Esophagus mucosa (tissue), 1 donor: ENCODE measurements at places on chromosomes 1 and 21. TPM values are rescaled to one million over a fixed set of nuclear protein-coding genes. Genes with fewer than 3 reads are reported as not detected.

DNA sequence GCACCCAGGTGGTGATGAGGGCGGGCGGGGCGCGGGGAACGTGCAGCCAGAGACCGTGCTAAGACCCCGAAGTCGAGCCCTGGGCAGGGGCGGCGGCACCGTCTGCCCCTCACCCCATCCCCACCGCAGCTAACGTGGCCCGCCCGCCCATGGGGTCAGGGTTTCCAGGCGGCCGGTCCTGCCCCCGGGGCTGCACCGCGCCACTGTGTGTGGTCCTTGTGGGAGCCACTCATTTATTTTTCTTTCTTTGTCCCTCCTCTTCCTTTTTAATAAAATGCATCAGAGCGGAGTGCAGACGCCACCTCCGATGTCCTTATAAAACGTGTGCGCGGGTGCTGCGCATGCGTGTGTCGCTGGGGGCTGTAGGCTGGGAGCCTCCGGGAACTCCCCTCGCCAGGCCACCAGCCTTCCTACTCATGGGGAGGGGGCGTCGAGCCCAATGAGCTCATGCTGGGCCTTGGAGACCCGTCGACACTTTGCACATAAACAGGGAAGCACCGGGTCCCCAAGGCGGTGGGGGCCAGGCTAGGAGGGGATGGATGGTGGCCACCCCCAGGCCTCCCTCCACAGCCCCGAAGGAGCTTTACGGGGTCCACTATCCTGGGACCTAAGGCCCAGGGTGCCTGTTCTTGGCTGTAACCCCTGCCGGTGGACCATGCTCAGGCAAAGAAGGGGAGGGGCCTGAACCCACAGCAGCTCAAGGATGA is 59.9 kb downstream of the WNT9A start:
- ATAC-seq = no peak

GRCh38 chr1:2391931-2392509 is 379 bp downstream of the RER1 start:
- ATAC-seq = peak; percentile 28

GRCh38 chr21:31514598-31514997 is 144.9 kb upstream of the SOD1 start:
- peak; percentile 35 for ATAC-seq

- ATAC-seq = no peak
Measured at GRCh38 chr1:7177438-7178146, 392.3 kb downstream of the CAMTA1 start.

DNA sequence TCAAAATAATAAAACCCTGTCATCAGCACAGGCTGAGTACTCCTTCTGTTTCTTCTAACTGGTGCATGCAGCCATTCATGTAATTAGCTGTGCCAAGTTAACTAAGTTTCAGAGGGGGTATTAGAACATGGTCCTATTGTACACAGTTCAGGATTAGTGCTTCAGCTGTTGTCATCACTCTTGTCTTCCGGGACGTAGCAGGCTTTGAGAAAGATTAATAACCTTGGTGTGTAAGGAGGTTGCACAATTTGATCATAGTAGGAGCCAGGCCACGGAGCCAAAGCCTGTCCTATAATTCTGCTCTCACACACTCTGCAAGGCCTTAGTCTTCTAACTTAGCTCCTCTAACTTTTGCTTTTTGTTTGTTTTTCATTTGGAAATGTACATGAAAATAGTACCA is 44.7 kb downstream of the PTGFRN start:
- ATAC-seq = peak; percentile 97

GRCh38 chr1:38547321-38547720 is 312.3 kb downstream of the RRAGC start:
- no peak for ATAC-seq

DNA sequence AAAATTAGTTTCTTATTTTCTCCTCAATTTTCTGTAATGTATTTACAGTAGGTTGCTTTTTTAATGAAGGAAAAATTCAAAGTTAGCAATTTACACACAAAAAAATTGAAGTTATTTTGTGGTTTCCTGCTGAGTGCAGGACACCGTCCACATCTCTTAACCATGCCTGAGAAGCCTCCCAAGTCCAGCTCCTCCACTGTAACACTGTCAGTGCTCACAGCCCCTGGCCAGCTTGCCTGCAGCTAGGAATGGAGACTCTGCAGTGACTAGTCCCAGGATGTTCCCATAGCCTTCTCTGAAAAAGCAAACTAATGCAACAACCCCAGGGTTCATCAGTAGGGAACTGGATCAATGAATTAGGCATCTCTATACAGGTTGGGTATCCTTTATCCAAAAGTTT is 3.5 kb downstream of the A3GALT2 start:
- no peak for ATAC-seq

GRCh38 chr1:184615301-184615700 is 139.4 kb downstream of the EDEM3 start:
- no peak for ATAC-seq

GRCh38 chr1:236699366-236699765 is 13.1 kb downstream of the ACTN2 start:
- no peak for ATAC-seq

GRCh38 chr1:9494936-9495758 is 44.1 kb upstream of the SLC25A33 start:
- peak; percentile 60 for ATAC-seq

GRCh38 chr1:18410407-18410806 is 70.3 kb upstream of the KLHDC7A start:
- ATAC-seq = no peak

- peak; percentile 34 for ATAC-seq
Measured at GRCh38 chr1:145997016-145997717, 788 bp upstream of the TXNIP start.

- ATAC-seq = no peak
Measured at GRCh38 chr21:46299167-46299566, 13.0 kb downstream of the YBEY start.

DNA sequence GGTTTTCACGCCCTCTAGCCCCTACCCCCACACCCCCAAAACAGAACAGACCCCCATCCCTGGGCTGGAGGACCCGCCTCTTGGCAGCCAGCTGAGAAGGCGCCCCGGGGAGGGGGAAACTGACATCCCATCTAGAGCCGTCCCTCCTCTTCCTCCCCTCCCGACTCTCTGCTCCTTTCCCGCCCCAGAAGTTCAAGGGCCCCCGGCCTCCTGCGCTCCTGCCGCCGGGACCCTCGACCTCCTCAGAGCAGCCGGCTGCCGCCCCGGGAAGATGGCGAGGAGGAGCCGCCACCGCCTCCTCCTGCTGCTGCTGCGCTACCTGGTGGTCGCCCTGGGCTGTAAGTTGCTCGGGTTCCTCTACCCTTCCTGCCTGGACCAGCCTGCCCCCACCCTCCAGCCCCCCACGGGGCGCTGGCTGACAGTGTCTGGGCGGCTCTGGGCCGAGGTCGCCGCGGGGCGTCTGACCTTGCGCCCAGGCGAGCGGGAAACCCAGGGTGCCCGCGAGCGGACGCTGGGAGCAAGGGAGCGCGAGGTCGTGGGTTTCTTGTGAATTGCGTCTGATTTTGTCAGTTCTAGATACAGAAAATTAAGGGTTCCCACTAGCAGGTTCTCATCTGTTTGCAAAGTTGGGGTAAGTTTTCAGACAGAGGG is 618 bp downstream of the JAM2 start:
- ATAC-seq = peak; percentile 58

GRCh38 chr1:197521118-197521739 is 253.2 kb downstream of the CRB1 start:
- no peak for ATAC-seq

GRCh38 chr1:181028196-181028595 is 5.5 kb upstream of the STX6 start:
- no peak for ATAC-seq

DNA sequence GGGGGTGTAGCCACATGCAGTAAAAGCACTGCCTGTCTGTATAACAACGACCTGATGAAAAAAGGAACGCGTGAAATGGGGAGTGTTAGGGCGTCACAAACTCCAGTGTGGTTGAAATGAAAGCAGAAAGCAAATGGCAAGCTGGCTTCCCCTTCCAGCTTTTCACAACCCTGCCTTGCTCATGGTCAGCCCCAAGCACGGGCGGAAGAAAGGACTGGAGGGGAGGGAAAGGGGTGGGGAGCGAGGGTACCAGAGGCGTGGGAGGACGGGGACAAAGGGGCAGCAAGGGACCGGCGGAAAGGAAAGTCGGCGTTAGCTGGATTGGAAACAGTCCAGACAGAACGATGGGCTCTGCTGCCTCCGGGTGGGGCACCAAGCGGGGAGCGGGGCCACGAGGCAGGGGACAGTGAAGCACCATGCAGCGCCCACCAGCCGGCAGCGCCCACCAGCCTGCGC is 9.6 kb downstream of the VPS26C start:
- ATAC-seq = peak; percentile 57

GRCh38 chr1:180144659-180145357 is 9.9 kb upstream of the QSOX1 start:
- ATAC-seq = peak; percentile 8

- no peak for ATAC-seq
Measured at GRCh38 chr1:184322253-184322652, 64.6 kb upstream of the C1orf21 start.

DNA sequence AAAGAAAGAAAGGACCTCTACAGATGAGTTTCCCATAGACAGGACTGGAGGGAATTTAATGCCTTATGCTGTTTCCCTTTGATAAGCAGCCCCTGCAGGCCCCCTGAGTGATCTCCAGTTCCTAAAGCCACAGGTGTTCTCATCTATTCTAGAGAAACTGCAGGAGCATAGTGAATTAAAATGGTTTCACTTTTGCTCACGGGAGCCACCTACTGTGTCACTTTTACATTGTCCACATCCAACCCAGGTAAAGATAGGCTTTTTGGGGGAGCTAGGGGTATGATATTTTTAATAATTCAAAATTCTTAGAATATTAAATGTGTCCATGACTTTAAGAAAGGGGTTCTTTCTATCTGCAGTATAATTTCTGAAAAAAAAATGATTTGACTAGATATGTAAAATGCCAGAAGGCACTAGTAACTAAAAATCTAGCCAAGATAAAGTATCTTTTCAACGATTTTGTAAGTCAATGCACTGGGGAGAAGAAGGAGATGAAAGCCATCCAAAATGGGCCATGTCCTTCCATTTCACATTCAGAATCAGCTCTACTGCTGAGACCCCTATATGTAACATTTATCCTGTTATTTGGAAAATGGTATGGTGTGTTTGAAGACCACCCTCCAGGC is 267.3 kb upstream of the DUSP10 start:
- peak; percentile 49 for ATAC-seq

GRCh38 chr1:198291036-198291435 is 134.2 kb downstream of the NEK7 start:
- no peak for ATAC-seq

DNA sequence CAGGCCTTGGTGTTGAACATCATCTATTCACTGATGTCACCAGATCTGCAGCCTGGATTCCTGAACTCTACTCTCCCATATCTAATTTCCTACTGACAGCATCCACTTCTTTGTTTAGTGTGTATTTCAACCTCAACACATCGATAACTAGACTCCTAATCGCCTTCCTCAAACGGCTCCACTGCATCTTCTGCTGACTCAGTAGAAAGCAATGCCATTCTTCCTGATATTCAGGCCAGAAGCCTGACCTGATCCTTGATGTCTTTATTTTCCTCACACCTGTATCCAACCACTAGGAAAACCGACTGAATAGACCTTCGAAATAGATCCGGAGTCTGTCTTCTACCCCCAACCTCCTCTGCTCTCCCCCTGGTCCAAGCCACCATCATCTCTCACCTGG is 466.9 kb downstream of the PCP4 start:
- no peak for ATAC-seq

DNA sequence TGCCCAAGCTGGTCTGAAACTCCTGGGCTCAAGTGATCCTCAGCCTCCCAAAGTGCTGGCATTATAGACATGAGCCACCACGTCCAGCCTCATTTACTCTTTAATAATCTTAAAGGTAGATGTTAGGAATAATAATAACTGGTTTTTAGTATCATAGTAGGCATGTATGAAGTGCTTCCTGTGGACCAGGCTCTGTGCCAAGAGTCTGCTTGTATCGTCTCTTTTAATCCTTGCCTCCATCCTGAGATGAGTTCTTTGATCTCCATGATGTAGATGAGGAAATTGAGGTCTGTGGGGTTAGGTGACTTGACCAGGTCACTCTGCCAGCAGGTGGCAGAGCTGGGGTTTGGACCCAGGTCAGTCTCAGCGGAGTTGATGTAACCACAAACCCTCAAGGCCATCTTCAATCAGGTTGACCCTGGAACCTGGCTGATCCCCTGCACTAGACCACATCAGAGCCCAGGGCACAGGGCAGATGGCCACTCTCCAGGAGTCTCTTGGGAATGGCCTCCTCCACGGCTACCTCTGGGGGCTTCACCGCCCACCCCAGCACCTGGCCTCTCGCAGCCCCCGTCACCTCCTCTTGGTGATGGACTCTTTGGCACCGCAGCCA is 11.3 kb downstream of the EFHD2 start:
- no peak for ATAC-seq

GRCh38 chr1:7646981-7647901 is 123.9 kb upstream of the VAMP3 start:
- peak; percentile 42 for ATAC-seq

- no peak for ATAC-seq
Measured at GRCh38 chr1:17739050-17739449, 16.1 kb upstream of the ACTL8 start.

DNA sequence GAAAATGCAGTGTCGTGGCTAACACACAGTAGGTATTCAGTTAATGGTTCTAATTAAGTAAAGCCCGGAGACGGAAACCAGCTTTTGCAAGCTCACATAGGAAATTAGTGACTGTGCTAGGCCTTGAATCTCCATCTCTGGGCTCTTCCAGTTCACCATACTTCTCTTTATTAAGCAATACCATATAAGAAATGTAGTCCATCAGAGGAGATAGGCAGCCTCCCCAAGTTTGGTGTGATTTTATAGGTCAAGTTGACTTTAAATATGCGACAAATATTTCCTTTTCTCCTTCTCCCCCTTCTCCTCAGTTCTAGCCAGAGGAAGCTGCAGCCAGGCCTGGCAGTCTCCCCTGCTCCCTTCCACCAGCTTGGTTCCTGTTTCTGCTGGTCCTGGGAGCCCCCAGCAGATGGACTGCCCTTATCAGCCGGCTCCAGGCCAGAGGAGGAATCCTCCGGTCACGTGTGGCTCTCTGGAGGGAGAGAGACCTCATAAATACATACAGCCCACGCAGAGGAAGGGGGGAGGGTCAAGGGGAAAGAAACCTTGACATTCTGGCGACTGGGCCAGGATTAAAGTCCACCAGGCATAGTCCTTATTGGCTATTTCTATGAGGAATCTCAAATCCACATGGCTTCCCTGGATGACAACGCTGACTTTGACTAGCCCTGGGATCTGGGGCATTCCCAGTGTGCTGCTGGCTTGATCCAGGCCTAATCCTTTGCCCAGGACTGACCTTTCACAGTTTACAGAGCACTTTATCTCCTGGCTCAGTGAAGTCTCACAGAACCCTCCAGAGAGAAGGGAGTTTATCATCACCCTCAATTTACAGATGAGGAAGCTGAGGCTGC is 115.1 kb upstream of the JUN start:
- ATAC-seq = no peak

- ATAC-seq = peak; percentile 99
Measured at GRCh38 chr1:37514350-37515184, at the start of gene MEAF6. MEAF6 (minus strand) TSS chr1:37514766; CDS start chr1:37514746, 20 bp downstream.

Gene ERI3
- 26.5 TPM for total RNA-seq

Gene OR2T33
- not detected for total RNA-seq

Gene CHI3L2
- 7.7 TPM for total RNA-seq

Gene SOX13
- 10.4 TPM for total RNA-seq

Gene LCE3D
- total RNA-seq = 7.7 TPM

Gene PDXK
- total RNA-seq = 134 TPM

Gene LGR6
- 2.7 TPM for total RNA-seq

Gene HPDL
- total RNA-seq = 1.6 TPM

Gene PTCH2
- total RNA-seq = 0.40 TPM

Gene LRRC71
- total RNA-seq = not detected

Gene NBPF6
- not detected for total RNA-seq

Gene PLA2G2F
- total RNA-seq = 0.04 TPM

Gene SH3GLB1
- 99.9 TPM for total RNA-seq

Gene DNASE2B
- total RNA-seq = not detected

Gene SLC45A1
- total RNA-seq = 0.20 TPM

Gene AKR7A2
- total RNA-seq = 50.2 TPM

Gene CD53
- total RNA-seq = 5.1 TPM

Gene ITPKB
- 10.9 TPM for total RNA-seq

Gene ITGB2
- total RNA-seq = 7.1 TPM
